ENCODE measurements at places on chromosomes 2 and 18.

DNA sequence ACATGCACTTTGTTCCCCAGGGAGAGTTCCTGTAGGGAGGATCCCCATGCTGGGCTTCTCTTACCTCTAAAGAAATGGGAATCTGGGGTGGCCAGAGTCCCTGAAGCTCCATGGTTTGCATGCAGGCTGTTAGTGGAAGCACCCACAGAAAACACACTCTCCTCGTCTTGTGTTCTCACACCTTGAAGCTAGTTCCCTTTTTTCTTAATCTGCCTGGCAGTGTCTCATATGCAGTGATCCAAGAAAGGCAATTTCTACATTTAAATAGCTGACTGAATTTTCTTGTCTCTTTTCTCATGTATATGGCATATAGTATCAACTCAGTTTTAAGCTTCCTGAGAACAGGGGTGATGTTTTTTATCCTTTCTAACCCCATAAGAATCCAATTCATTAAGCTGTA, 65.0 kb downstream of the LINC00305 start:
- no peak for DNase-seq

DNA sequence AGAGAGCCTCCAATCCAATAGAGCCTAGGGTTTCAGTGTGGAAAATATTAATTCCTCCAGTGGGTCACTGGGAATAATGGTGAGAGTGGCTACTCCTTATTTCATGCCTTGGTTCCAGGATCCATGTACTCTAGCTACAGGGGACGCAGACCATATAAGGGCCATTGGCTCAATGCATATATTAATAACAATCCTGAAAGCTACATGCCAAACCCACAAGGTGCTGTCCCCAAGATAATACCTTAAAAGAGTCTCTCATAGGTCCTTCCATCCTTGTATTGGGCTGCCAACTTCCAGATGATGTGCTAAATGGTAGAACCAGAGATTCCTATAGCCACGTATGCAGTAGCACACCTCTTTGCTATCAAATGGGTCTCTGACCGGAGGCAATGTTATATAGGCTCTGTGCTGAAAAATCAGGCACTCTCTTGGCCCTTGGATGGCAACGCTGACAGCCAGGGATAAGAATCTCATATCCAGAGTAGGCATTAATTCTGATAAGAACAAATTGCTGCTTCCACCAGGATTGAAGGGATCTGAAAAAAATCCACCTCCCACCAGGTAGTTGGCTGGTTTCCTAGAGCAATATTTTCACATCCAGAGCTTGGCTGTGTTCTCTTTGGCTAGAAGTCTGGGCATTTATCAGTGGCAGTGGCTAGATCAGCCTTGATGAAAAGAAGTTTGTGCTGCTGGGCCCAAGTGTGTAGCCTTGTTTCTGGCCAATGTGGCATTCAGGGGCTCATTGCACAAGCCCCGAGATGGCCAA, 218.1 kb upstream of the MGAT5 start:
- no peak for DNase-seq

- no peak for DNase-seq
Observed at GRCh38 chr2:67613227-67613626, 216.1 kb downstream of the ETAA1 start.

DNA sequence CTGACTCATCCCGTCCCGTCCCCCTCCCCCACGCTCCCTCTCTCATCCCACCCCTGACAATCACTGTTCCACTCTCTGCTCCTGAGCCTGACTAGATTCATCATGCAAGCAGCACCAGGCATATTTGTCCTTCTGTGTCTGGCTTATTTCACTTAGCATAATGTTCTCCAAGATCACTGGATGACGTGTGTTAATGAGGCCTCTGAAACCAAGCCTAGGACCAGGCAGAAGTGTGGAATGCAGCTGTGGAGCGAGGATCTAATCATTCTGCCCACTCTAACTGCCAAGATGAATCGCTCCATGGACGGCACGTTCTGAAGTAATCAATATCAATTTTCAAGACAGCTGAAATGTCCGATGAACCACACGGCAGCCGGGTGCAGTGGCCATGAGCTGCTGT, 122.4 kb upstream of the ZNF236 start:
- no peak for DNase-seq

- no peak for DNase-seq
Observed at GRCh38 chr2:148023861-148024260, 3.0 kb downstream of the MBD5 start.

GRCh38 chr2:20326163-20326780, 24.4 kb downstream of the PUM2 start:
- no peak for DNase-seq

DNA sequence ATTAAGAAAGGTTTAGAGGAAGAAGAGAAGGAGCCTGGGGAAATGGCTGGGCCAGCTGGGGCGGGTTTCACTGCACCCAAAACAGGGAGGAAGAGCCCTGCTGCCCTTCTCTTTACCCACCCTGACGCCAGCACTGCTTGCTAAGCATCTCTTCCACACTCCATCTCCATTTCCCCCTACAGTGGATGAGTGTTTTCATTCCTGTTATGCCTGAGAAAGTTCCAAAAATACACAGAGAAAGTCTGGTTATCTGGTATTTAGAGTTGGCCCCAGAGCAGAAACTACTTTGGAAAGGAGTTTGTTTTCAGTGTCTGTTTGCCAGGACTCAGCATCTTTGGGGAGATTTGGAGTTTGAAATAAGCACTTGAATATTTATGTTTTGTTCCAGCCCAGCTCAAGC, 451.0 kb downstream of the SLC4A3 start:
- DNase-seq: no peak

- no peak for DNase-seq
Observed at GRCh38 chr2:186780701-186781316, 68.2 kb downstream of the ZSWIM2 start.

- DNase-seq: no peak
Observed at GRCh38 chr2:65608916-65609315, 176.5 kb upstream of the SPRED2 start.

- DNase-seq: no peak
Observed at GRCh38 chr2:75238670-75239330, 39.5 kb upstream of the TACR1 start.

DNA sequence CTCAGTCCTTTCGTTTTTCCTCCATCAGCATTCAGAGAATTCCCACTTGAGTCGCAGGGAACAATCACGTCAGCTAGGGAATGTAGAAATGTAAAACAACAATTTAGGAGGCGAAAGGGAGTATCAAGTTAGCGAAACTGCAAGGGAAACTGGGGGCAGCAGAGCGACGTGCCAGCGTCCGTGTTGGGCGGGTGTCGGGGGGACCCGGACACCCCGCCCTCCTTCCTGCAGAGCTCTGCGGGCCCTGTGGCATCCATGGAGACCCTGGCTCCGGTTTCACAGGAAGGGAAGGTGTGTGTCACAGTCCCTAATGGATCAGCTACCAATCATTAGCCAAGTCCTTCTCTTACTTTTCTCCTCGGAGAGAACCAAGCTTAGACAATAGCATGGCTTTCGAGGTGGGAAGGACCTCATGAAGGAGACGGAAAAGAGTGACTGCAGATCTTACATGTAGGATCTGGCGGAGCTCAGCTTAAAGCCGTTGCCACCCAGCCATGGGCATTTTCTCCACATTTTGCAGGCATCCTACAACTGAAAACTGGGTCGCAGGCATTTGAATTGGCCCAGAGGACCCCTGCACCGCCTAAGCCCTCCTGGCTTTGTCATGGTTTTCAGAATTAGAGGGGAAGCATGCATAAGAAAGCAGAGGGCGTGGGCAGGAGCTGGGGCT, 33.7 kb downstream of the SOX11 start:
- no peak for DNase-seq

DNA sequence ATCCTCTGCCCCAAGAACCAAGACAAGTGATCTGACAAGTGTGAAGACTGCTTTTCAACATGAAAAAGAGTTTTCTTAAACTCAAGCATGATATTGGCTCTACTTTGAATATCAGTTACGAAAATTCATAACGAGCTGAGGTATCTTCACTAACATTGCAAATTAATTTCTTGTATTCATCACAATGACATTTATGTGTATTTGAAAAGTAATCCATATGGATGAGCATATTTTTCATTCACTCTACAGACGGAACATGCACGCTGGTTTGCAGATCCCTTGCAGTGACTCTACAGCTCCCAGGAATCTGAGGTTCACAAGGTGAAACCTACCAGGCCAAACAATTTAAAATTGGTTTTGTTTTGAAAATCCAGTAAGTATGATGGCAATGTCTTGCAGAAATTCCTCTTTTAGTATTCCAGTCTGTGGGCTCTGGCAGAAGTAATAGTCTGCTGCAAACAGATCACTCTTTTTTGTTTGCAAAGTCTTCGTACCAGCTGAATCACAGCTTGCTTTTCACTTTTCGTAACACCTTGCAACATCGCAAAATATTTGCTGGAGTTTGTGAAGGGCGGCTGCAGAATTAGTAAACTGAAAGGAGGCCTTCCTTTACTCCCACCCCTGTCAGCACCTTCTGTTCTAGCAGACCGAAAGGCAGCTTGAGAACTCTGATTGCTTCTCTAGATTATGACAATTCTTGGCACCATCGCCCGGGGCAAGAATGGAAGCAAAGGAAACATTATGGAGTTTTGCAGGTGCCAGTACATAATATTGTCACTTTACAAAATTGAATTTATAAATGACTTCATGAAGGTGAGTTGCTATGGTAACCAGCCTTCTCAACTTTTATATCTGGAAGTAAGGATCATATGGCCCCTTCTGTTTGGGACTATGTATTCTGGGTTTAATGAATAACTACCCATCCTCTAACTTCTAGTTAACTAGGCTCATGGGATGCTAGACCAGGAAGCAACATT, 168.7 kb downstream of the TMEM247 start:
- DNase-seq: no peak

- DNase-seq: no peak
Observed at GRCh38 chr2:57696016-57696415, 350.6 kb upstream of the VRK2 start.

- DNase-seq: no peak
Observed at GRCh38 chr2:20040489-20041172, 10.8 kb downstream of the LAPTM4A start.

DNA sequence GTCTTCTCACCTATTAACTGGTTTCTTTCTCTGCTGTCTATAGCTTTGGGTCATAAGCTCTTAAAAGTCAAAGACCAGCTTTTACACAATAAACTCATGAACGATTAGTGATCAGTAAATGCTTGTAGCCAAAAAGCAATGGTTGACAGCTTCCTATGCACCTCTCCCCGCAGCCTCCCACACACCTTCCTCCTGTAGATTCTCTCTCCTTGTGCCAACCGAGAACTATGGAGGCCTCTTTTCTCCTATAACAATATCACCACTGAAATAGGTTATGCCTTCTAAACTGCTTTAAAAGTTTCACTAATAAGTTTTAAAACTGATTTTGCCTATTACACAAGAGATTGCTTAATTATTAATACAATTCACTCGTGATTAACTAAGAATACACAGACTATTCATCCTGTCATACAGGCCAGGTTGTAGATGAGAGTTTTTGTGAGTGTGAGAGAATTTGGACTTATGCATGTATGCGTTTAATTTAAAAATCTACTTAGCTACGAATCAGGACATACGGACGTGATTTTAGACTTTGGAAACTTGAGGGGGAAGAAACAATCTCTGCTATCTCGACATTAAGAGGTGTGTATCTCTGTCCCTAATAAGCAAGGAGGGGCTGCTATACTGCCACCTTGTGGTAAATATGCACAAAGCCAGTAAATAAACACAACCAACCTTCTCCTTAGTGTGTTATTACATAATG, 229.1 kb upstream of the RBBP8 start:
- DNase-seq: no peak

DNA sequence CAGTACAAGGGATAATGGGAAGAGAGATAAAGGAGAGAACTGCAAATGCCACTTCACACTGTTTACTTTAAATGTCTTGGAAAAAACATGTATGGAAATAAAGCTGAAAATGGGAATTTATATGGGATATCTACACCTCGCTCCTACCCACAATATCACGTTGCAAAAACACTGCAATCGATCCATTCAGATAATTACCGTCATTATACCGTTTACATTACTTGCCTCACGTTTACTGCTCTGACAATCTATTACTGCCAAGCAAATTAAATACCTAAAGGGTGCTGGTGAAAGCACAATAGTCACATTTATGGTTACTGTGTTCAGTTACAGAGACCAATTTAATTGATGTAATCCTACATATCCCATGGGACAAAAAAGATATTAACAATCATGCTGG, 214.7 kb upstream of the LYPD1 start:
- DNase-seq: no peak

DNA sequence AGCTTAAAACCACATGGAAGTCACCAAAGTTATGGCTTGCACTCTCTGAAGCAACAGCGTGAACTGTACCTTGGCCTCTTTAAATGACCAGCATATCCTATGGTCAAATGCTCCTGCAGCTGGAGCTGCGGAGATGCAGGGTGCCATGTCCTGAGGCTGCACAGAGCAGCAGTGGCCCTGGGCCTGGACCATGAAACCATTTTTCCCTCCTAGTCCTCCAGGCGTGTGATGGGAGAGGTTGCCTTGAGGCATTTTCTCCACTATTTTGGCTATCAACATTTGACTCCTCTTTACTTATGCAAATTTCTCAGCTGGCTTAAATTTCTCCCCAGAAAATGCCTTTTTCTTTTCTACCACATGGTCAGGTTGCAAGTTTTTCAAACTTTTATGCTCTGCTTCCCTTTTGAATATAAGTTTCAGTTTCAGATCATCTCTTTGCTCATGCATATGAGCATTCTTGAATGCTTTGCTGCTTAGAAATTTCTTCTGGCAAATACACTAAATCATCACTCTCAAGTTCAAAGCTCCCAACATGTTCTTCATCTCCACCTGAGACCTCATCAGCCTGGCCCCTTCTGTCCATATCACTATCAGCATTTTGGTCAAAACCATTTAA, 82.9 kb upstream of the TMEFF2 start:
- DNase-seq: no peak

- no peak for DNase-seq
Observed at GRCh38 chr2:104872866-104873688, 19.2 kb downstream of the POU3F3 start.

DNA sequence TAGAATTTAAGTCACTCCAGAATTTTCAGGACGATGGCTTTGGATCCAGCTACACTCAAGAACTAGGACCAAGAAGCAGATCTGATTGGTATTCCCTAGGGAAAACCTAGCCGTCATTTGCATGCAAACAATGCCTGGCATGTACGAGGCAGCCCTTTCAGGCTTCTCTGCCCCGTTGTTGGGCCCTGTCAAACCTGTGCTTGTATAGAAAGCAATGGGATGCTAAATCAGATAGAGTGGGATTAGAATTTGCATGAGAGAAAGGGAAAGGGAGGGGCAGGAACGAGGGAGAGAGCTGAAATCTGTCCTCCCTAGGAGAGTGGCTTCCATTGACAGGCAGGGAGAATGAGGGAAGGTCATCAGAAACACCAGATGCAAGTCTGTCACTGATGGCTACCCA, 28.6 kb downstream of the ARID5A start:
- DNase-seq: no peak

DNA sequence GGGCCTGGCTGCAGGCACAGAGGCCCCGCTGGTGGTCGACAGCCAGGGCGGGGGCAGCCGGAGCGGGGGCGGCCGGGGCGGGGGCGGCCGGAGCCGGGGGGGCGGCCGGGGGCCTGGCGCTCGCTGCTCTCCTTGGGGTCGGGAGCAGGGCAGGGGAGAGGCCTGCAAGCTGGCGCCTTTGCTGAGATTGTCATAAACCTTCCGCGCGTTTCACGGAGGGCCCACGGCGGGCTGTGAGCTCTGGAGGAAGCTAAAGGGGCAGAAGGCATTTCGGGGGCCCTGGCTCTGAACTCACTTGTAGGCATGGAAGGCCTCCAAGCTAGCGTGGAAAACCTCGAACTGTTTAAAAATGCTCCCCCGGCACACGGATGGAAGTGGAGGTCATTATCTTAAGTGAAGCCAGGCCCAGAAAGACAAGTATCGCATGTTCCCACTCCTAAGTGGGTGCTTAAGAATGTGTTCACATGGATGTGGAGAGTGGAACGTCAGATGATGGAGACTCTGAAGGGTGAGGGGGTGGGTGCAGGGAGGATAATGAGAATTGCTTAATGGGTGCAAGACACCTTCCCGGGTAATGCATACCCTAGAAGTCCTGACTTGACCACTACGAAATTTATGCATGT, 629 bp downstream of the PRELID3A start:
- DNase-seq: no peak

Measured in stimulated activated CD4-positive, alpha-beta T cell treated with anti-CD3 and anti-CD28 coated beads, TNF-alpha, amount 100 ng/mL, for 1 hour (primary cell).